ENCODE measurements at places on chromosomes 7 and 10. TPM values are rescaled to one million over a fixed set of nuclear protein-coding genes. Genes with fewer than 3 reads are reported as not detected.
A peak's percentile ranks its signal among the peaks of the same experiment; 100 is the strongest.

Gene UFSP1
- 5.1 TPM for total RNA-seq

DNA sequence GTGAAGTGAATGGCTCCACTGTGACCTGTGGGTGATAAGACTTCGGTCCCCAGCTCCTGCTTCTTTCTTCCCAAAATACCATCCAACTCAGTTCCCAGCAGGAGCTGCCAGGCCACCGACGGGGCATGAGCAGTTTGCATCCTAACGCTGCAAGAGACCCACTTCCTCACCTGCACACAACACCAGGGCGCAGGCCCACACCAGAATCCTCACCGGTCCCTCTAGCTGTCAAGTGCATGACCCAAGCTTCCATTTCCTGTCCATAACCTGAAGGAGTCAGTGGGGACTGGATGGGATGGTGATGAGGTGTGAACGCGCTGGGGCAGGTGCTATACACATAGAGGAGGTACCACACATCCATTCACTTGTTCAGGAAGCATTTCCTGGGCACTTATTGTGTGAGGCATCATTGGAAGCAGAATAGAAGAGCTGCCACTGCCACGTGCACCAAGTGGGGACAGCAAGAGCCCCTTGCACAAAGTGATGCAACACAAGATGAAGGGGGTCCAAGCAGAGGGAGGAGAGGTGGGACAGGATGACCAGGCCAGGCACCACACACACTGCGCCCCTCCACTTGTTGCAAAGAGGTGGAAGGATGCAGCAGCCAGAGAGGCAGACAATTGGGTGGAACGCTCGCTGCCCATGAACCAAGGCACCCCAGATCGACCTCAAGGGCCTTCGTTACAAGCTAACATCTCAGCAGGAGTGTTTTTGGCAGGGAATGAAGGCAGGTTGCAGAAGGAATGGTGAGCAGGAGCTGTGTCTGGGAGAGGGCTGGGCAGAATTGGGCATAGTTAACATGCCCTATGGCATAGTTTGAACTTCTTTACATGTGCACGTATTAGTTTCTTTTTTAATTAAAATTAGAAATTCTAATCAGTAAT, 605.8 kb upstream of the MGMT start:
- peak; percentile 78 for DNase-seq

DNA sequence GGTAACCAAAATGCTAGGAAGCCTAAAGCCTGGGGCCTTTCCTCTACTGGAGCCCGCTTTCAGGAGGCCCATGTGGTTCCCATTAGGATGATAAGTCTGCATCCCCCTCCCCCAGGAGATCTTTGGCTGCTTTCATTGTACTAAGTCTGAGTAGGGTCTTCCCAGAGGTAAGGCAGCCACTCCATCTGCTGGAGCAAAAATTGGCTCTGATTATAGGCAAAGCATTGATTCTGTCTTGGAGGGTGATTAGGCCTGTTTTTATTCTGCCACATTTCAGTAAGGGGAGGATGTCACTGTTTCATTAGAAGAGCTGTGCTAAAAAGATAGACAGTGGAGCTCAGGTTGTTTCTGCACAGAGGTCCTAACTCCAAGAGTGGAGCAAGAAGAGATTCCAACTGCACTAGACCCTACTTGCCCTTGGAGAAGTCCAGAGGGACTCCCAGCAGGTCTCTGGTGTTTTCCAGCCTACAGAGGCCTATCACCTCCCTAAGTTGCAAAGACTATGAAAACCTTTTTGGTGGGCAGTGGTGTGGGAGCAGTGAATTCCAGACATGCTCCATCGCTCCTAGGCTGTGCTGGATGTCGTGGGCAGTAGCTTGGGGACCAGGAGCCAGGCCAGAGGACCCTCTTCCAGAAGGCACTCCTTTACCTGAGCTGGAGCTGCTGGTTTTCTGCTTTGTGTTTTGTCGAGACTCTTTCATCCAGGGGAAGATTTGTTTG, 7.1 kb upstream of the HOXA2 start:
- DNase-seq: no peak

GRCh38 chr10:112835944-112836451, 114.0 kb upstream of the TCF7L2 start:
- no peak for DNase-seq

DNA sequence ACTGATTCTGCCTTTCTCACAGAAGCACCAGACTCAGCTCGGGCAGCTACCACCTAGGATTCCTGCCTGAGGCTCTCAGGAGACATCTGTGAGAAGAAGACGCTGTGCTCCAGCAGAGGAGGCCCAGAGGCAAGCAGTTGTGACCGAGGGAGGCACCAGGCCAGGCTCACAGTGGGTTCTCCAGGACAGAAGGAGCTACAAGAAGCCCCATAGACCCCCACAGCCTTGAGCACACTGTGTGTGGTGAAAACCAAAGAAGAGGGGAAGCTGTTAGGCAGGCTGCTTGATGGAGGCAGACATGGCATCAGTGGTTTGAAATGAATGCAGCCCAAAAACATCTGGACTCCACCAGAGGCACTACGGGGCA, 198.8 kb downstream of the GRID1 start:
- DNase-seq: no peak

Gene SEMA3D
- 1.9 TPM for total RNA-seq

GRCh38 chr10:17235136-17235535, 7.1 kb downstream of the VIM start:
- DNase-seq: no peak

DNA sequence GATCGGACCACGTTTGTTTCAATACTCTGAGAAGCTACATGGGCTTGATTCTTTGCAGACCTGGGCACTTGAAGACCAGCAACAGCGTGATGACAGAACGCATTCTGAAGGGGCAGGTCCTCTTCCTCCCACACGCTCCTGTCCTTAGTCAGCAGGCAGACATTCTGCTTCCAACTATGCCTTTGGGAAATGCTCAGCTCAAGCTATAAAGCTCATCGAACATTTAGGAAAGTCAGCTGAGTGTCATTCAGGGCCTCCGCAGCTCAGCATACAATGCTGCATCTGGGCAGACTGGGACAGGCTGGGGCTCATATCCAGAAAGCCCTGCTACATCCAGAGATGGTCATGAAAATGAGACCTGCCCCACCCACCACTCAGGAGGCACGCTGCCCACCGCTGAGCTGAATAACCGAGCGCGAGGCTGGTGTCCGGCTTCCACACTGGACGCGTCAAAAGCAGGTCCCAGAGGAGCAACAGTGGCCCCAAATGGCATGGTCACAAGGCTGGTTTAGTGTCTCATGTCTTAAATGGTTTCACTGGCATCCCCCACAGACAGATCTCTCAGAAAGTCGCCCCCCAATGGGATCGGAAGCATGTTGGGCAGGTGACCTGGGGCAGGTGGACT, 274.0 kb downstream of the DNAJB6 start:
- no peak for DNase-seq

All from mesenteric fat pad (tissue), 1 donor.